Activated T-cell treated with anti-CD3 and anti-CD28 coated beads for 4 hours (primary cell): ENCODE measurements at places on chromosomes 5 and 9.

DNA sequence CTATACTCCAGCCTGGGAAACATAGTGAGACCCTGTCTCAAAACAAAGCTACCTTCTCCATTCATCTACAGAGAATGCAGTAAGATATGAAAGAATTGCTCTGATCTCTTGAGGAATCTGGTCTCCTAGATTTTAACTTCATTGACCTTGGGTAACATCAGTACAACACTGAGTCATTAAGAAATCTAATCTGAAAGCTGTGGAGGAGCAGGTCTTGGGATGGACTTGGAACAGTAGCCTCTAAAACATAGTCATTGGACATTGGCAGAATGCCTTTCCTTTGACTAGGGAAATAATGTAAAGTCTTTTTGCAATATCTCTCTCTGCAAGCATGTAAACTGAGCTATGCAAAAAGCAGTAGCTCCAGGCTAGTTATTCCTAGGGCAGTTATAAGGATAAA lies 58.1 kb downstream of the KCNN2 start:
- DNase-seq, result no peak

DNA sequence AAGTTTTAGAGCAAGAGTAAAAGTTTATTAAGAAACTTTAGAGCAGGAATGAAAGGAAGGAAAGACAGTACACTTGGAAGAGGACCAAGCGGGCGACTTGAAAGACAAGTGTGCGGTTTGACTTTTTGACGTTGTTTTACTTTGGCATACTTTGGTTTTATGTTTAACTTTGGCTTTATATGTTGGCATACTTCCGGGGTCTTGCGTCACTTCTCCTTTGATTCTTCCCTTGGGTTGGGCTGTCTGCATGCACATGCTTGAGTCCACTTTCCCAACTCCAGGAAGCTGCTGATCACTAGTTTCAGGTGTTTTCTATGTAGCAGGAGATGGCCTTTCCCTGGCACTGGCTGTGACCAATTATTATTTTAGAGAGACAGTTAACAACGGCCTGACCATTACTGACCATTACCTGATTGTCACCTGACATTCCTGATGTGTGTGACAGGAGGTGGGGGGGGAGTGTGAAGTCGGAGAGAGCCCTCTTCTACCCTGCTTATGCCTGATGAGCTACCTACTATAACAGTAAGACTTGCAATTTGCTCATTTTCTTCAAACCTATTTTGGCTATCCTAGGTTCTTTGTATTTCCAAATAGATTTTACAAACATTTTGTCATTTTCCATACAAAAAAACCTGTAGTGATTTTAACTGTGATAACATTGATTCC lies 45.5 kb downstream of the TNFSF8 start:
- DNase-seq, result no peak

DNA sequence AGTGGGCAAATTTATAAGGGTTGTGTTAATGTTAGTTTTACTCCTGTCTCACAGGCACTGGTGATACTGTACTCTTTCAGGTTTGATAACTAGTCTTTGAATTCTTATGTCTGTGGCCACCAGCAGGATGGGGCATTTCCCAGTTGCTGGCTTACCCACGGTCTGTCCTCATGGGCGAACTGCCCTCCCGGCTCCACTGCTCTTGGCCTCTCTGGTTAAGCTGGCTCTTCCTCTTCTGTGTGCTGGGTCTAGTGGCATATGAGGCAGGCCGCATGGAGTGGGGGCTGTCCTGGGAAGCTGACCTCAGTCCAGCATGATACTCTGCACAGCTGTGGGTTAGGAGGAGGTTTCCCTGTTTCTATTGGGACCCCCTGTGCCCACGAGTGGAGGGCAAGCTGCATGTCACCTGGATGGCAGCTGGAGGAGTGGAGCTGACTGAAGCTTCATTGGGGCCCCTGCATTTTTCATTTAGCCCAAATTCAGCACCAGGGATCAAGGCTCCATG lies 19.5 kb downstream of the PHF2 start:
- DNase-seq, result no peak

- DNase-seq, result no peak
These were observed 49.2 kb downstream of the EBF1 start for GRCh38 chr5:159050316-159051143.

GRCh38 chr5:171157775-171158174 lies 151.3 kb upstream of the TLX3 start:
- no peak for DNase-seq

GRCh38 chr5:119319401-119319800 lies 36.4 kb upstream of the TNFAIP8 start:
- DNase-seq, result no peak
